ENCODE measurements at places on chromosomes 4 and X. TPM values are rescaled to one million over a fixed set of nuclear protein-coding genes. Genes with fewer than 3 reads are reported as not detected.

The DGKK gene
- polyA plus RNA-seq: 0.09 TPM

- DNase-seq: no peak
- H3K27ac ChIP-seq: no peak overlapping the region
- H3K4me1 ChIP-seq: no peaks in the 10 kb centered on the region
- no peak overlapping the region for H3K4me3 ChIP-seq
These were observed 24.3 kb downstream of the RBM10 start for GRCh38 chrX:47169273-47169672.

DNA sequence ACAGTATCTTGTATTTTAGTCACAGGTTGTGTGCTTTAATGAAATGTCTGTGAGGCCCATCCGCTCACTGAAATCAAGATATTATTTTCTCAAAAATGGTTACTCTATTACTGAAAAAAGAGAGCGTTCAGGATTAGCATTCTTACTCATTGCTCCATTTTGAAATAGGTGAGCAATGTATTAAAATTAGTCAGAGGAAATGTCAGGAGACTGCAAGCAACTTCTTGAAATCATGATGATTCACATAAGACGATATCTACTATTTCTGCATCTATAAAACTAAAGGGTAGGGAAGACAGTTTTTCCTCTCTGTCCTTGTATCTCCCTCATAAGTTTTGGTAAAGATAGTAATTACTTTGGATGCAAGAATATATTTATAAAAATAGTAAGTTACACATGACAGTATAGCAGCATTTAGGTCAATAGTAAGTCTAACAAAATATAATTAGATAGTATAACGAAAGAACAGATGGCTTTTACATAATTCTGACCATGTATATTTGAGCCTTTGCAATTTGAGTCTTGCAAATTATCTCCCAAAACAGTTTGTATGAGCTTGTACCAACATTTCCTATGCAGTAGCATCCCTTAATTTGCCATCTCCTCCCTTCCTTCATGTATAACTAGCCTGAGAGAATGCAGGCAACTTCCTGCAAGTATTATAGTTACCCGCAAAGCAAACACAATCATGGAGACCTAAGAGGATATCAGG lies 937.8 kb downstream of the PCDH7 start:
- no peaks in the 10 kb centered on the region for H3K4me1 ChIP-seq
- DNase-seq: no peak
- no peaks in the 10 kb centered on the region for H3K27me3 ChIP-seq
- no peak overlapping the region for H3K4me3 ChIP-seq

- no peak overlapping the region for H3K27ac ChIP-seq
- no peak overlapping the region for H3K4me3 ChIP-seq
- H3K4me1 ChIP-seq: no peaks in the 10 kb centered on the region
- DNase-seq: no peak
These were observed 180.8 kb downstream of the MAGEB17 start for GRCh38 chrX:16347968-16348670.

DNA sequence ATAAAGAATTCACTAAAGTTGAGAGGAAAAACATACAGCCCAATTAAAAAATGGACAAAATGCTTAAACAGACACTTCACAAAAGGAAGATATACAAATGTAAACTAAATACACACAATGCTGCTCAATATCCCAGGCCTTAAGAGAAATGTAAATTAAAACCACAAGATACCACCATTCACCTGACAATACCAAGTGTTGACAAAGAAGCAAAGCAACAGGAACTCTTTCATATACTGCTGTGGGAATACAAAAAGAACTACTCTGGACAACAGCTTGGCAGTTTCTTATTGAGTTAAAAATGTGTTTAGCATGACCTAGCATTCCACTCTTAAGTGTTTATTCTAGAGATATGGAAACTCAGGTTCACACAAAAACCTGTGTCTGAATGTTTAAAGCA lies 71.3 kb downstream of the ABCB7 start:
- H3K36me3 ChIP-seq: no peaks in the 10 kb centered on the region
- H3K4me3 ChIP-seq: no peak overlapping the region
- H3K27ac ChIP-seq: no peak overlapping the region
- no peak for DNase-seq
- no peaks in the 10 kb centered on the region for H3K4me1 ChIP-seq
- H3K27me3 ChIP-seq: no peaks in the 10 kb centered on the region

DNA sequence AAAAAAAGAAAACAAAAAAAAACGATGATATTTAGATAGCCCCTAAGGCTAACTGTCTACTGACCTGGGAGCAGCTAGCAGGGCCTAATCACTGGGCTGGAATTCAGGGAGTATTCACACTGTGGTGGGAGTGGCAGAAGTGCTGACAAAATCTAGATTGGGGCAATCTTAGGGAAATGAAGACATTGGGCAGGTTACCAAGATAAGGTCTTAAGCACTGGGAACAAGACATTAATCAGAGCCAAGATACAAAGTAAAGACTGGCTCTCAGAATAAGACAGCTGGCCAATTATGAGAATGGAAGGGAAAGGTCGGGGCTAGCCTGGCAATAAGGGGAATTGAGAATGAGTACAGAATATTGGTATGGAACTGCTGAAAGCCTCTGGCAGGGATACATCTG lies 100.2 kb upstream of the GRIA3 start:
- no peaks in the 10 kb centered on the region for H3K27me3 ChIP-seq
- DNase-seq: no peak
- no peaks in the 10 kb centered on the region for H3K4me1 ChIP-seq
- H3K27ac ChIP-seq: no peak overlapping the region
- no peaks in the 10 kb centered on the region for H3K36me3 ChIP-seq

Measured in large intestine (tissue), 12 donors.